ENCODE measurements at places on chromosomes 11 and 22.

DNA sequence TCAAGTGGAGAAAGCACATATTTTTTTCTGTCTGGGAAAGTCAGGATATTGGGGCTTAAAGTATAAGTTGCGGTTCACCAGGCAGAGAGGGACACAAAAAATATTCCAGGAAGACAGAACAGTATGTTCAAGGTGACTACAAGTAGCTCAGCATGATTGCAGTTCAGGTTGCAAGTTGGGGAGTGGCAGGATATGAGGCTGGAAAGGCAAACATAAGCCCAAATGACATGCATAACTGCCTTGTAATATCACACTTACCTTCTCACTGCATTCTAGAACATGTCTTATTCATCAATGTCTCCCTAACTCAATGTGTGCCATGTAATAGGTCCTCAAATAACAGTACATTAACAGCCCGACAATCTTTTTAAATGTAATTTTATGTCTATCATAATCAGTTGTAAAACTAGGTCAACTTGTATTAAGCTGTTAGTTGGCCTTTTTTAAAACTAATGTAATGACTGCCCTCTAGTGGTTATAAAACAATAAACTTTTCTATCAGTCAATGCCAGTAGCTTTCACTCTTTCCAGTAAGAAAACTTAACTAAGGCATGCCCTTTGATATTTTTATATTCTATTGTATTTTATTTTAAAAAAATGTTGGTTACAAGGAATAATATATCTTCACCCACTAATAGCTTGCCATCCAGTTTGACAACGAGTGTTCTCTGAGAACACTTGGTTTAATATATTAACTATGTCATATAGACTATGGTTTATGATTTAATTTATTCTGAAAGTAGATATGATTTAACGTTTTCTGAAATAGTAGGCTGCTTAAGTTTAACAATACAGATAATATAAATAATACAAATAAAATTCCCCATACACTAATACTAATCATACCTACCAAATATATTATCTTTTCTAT lies 39.4 kb upstream of the CFAP300 start:
- peak; percentile 44 for DNase-seq

GRCh38 chr11:118882491-118882890 lies 1.2 kb upstream of the CXCR5 start:
- DNase-seq: no peak

GRCh38 chr11:24238771-24239645 lies 257.8 kb upstream of the LUZP2 start:
- DNase-seq: peak; percentile 61

- DNase-seq: no peak
Measured at GRCh38 chr22:50684986-50685385, 12.4 kb downstream of the SHANK3 start.

GRCh38 chr22:28375761-28376534 lies 303.7 kb downstream of the TTC28 start:
- peak; percentile 71 for DNase-seq

- DNase-seq: no peak
Measured at GRCh38 chr22:23067691-23068090, 2.6 kb upstream of the GNAZ start.

DNA sequence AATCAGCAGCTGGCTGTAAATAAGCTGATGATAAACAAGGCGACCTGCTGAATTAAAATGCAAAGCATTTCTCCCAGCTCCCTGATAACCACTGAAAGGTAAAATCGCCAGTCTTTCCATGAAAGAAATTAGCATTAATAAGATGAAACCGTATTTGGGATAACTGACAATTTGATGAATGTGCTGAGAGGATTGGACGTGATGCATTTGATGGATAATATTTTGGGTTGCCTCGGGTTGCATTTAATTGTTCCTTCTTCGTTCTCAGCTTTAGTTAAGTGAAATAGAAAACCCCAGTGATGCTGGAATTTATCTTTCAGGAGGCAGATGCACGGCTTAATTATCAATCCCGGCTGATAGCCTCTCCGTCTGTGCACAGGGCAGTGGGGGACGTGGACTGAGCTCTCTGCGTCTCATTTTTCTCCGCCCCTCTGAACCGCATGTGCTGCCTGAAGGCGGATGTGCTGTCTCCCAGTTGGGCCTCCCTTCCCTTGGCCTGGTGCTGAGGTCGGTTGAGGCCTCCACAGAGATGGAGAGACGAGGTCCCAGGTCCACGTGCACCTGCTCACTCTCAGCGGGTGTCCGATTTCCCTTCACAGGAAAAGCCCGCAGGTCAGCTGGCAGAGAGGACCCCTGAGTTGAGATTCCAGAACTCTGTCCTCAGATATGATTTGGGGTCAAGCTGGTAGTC lies 846.2 kb downstream of the BRD1 start:
- DNase-seq: no peak

DNA sequence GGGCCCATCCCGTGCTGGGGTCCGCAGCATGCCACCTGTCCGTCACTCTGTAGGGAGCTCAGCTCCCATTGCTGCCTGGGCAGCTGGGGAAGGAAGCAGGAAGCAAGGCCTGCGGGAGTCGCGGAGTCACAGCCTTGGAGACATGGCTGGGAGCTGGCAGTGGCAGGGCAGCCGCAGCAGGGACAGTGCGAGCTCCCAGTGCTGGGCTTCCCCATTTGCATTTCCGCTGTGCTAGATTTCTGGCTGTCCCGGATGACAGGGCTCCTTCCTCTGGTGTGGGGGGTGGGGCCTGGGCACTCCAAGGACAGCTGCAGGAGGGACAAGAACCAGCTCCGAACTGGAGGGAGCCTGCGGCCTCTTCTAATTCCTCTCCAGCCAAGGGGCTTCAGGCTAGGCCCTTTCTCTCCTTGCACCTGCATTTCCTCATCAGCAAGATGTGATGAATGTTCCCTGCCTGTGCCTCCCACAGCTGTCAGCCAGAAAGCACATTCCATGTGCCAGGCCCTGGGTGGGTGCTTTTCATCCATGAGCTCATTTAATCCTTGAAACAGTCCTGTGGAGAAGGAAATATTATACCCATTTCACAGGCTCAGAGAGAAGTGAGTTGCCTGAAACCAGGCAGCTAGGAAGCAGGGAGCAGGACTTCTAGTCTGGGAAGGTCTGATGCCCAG lies 48.0 kb downstream of the MYO7A start:
- DNase-seq: no peak

DNA sequence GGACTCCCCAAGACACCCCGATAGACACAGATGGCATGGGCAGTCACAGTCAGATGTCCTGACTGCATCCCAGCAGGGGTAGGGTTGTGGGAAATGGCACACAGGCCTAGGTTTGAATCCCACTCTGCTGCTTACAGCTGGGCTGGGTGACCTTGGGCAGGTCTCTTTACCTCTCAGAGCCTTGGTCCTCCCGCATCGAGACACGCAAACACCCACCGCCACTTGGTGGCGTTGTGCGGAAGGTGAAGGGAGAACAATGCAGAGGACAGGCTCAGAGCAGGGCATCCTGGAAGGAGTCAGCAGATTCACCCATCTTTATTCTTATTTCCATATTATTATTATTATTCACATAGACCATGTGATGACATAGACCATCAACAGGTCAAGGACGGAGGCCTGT lies 140.5 kb downstream of the MIAT start:
- DNase-seq: no peak

GRCh38 chr22:46681010-46681409 lies 57.0 kb downstream of the CERK start:
- DNase-seq: no peak

DNA sequence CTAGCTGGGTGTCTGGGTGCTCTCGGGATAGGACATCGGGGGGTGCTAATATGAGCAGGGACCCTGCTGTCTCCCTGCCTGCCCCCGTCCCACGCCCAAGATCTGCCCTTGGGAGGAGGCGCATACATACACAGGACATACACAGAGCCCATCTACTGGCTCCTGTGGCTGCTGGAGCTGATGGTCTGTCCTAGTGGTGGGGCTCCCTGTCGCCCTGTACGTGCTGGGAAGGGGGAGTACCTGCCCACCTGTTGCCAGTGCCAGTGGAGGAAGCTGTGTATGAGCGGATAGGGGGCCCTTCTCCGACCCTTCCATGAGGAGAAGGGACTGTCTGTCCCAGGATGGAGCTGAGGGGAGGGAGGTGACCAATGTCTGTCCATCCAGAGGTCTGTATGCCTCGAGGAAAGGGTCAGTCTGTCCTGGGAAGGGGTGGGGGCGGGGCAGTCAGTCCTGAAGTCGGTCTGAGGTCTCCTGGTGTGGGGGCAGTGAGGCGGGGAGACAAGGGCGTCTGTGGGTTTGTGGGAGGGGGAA lies 952 bp downstream of the TBC1D10A start:
- no peak for DNase-seq

GRCh38 chr11:131693756-131694155 lies 323.3 kb downstream of the NTM start:
- no peak for DNase-seq

- DNase-seq: peak; percentile 12
Measured at GRCh38 chr11:69293819-69294505, at the start of gene MYEOV. MYEOV (plus strand) TSS chr11:69294155; CDS start chr11:69295355, 1,200 bp downstream.

DNA sequence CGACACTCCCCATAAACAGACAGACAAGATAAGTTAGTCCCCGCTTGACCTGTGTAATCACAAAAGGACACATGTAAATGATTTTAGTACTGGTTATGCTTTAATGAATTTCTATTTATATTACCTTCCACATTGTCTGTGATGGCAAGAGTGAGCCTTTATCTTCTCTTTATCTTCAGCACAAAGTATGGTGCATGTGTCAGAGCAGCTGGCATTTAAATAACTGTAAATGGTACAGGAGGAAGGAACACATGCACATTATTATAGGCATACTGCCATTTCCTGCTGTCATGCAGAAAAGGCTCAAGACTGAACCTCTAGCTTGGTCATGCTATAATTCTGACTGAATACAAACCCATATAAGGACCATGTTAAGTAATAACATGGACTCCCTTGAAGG lies 1342.7 kb upstream of the TENM4 start:
- no peak for DNase-seq

- no peak for DNase-seq
Measured at GRCh38 chr11:62713343-62713742, 5.9 kb downstream of the GNG3 start.

GRCh38 chr11:22405377-22405776 lies 67.2 kb downstream of the SLC17A6 start:
- no peak for DNase-seq

GRCh38 chr11:120228794-120229384 lies 11.1 kb upstream of the POU2F3 start:
- DNase-seq: no peak

- DNase-seq: peak; percentile 47
Measured at GRCh38 chr22:46110215-46110614, 40.1 kb upstream of the PPARA start.

- DNase-seq: no peak
Measured at GRCh38 chr22:30238136-30238535, 8.4 kb downstream of the LIF start.

- DNase-seq: no peak
Measured at GRCh38 chr22:29887358-29887757, 4.4 kb downstream of the MTMR3 start.

- no peak for DNase-seq
Measured at GRCh38 chr22:31603574-31603973, 58.4 kb downstream of the PISD start.

GRCh38 chr11:126662035-126662790 lies 306.7 kb downstream of the ST3GAL4 start:
- no peak for DNase-seq

DNA sequence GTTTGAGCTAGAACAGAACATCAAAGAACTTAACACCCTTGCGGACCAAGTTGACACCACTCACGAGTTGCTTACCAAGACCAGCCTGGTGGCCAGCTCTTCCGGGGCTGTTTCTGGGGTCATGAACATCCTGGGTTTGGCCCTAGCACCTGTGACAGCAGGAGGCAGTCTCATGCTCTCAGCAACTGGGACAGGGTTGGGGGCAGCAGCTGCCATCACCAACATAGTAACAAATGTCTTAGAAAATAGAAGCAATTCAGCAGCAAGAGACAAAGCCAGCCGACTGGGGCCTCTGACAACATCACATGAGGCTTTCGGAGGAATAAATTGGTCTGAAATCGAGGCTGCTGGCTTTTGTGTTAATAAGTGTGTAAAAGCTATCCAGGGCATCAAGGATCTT lies 8.7 kb downstream of the APOL5 start:
- no peak for DNase-seq

- DNase-seq: peak; percentile 76
Measured at GRCh38 chr11:124900464-124900863, 2.8 kb upstream of the ROBO4 start.

- DNase-seq: peak; percentile 7
Measured at GRCh38 chr22:41092847-41093411, 537 bp downstream of the EP300 start.

GRCh38 chr22:30221121-30221992 lies 25.2 kb downstream of the LIF start:
- DNase-seq: no peak

DNA sequence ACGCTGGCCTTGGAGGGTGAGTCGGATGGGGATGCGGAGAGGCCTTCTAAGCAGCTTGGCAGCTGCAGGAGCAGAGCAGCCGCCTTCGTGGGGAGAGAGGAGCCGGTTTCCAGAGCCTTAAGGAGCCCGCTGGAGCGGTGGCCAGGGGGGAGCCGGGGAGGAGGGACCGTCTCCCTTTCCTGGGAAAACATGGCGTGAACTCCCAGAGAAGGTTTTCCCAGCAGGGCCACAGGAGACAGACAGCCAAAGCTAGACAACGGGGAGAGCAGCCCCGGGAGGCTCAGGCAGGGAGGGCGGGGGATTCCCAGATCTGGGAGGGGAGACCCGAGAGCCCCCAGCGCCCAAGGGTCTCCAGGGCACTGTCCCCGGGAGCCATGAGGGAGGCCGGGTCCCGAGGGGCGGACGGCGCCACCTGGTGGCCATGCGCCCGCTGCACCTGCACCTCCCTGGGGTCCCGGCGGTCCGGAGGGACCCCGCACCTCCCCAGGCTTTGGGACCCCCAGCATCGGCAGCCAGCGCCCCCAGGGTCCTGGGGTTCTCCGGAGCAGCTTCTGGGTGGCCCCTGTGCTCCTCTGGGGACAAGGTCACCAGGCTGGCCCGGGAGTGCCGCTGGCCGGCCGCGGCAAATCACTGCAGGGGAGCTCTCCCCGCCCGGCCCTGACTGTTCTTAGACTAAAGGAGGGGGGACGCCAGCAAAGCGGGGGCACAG lies 2.4 kb upstream of the SYT8 start:
- no peak for DNase-seq

- DNase-seq: no peak
Measured at GRCh38 chr11:33553486-33553885, 147.1 kb downstream of the C11orf91 start.

GRCh38 chr11:134055029-134055428 lies 13.8 kb upstream of the JAM3 start:
- DNase-seq: no peak

DNA sequence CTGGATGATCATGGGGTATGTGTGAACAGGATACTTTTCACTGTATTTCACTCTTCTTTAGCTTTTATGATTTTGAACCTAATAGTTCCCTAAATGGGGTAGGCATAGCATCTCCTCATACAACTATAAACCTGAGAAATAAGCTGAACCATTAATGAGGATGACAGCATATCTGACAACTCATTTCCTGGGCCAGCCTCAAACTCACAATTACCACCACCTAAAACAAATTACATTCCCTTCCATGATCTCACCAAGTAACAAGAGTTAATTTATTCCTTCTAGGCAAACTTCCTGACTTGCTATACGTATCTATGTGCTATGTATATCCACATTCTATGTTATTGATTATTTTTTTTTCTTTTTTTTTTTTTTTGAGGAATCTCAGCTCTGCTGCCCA lies 23.0 kb downstream of the SIK3 start:
- no peak for DNase-seq

- no peak for DNase-seq
Measured at GRCh38 chr22:49251371-49251770, 576.3 kb downstream of the BRD1 start.

- no peak for DNase-seq
Measured at GRCh38 chr11:102788334-102788995, 8.0 kb upstream of the MMP10 start.
